ENCODE measurements at places on chromosomes 3 and 15.

DNA sequence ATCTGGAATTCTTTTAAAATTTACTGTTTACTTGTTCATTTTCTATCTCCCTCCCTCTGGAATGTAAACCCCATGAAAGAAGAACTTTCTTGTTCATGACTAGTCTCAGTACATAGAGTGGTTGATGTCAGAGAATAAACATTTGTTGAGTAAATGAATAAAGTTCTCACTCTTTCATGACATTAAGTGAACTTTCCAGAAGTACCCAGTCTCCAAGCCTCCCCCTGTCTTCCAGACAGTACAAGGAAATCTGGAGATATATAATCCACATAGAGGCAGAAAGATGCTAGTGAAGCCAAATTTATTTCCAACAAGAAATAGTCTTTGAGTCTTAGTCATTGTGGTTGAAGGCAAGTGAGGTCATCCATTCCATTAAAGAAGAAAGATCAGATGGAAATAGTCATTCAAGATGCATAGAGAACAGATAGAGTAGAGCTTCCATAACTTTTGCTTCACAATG is 71.5 kb upstream of the GALNT15 start:
- DNase-seq = no peak

- DNase-seq = no peak
Measured at GRCh38 chr3:54223063-54223462, 100.7 kb downstream of the CACNA2D3 start.

- DNase-seq = no peak
Measured at GRCh38 chr15:99425657-99426301, 140.0 kb upstream of the MEF2A start.

GRCh38 chr15:58258501-58259292 is 120.5 kb downstream of the AQP9 start:
- no peak for DNase-seq

DNA sequence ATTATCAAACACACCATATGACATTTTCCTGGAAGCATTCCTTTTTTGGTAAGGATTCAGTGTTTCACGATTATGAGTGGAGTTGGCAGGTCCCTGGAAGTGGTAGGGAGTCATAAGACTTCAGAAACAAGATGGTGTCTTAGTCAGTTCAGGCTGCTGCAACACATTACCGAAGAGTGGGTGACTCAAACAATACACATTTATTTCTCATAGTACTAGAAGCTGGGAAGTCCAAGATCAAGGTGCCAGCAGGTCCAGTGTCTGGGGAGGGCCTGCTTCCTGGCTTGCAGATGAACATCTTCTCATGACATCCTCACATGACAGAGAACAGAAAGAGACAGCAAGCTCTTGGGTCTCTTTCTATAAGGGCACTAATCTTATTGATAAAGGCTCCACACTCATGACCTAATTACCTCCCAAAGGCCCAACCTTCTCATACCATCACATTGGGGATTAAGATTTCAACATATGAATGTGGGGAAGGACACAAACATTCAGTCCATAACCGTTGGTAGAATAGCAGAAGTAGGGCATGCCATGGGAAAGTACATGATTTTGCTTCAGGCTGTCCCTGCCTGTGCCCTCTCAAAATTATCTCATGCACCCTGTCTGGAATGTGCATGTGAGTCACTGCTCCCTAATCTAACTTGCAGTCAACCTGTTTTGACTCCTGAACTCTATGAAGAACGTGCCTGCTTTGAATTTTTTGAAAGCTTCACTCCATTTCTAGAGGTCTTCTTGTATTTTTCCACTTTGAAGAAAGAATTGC is 72.5 kb downstream of the GTPBP8 start:
- DNase-seq = no peak

GRCh38 chr3:141812084-141812483 is 48.9 kb downstream of the GRK7 start:
- no peak for DNase-seq
